ENCODE measurements at places on chromosomes 2 and 18. TPM values are rescaled to one million over a fixed set of nuclear protein-coding genes. Genes with fewer than 3 reads are reported as not detected.

Gene VWA3B
- not detected for total RNA-seq

Gene BMPR2
- 8.7 TPM for total RNA-seq

Gene SRD5A2
- not detected for total RNA-seq

Gene C2orf69
- 17.9 TPM for total RNA-seq

Gene SERPINB7
- total RNA-seq: not detected

Data from activated CD4-positive, alpha-beta memory T cell treated with anti-CD3 and anti-CD28 coated beads for 36 hours (primary cell).